DMS153 (cell line): ENCODE measurements at places on chromosomes 6 and 20.
A peak's percentile ranks its signal among the peaks of the same experiment; 100 is the strongest.

DNA sequence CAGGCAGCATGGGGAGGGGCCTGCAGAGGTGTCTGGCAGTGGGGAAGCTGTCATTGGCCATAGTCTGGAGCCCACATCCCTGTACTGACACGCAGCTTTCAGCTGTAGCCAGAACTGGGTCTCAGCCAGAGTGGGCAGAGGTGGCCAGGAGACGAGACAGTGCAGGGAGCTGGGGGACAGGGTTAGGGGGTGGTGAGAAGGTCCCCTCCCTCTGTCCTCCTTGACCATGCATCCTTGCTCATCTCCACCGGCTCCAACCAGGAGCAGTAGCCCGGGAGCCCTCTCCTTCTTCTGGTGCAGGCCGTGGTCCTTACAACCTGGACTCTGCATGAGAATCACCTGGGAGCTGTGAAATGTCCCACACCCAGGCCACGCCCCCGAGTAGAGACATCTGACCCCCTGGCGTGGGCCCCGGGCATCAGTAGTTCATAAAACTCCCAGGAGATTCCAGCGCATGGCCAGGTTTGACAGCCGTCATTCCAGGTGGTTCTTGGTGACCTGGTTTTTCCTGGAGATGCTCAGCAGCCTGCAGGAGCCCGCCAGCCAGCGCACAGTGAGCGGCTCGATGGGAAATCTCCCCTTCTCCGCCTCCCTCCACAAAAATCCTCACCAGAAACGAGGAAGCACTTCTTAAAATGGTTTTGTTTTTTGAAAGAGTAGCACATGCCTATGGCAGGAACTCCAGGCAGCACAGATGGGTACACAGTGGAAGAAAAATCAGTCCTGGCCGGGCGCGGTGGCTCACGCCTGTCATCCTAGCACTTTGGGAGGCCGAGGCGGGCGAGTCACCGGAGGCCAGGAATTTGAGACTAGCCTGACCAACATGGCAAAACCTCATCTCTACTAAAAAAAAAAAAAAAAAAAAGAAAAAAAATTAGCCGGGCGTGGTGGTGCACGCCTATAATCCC is 56.2 kb downstream of the ADNP start:
- DNase-seq, result no peak

- no peak for DNase-seq
Measured at GRCh38 chr20:54879393-54879792, 404.0 kb downstream of the DOK5 start.

- no peak for DNase-seq
Measured at GRCh38 chr6:166776571-166776970, 149.5 kb upstream of the RPS6KA2 start.

- peak; percentile 48 for DNase-seq
Measured at GRCh38 chr6:159279790-159280277, 110.6 kb downstream of the FNDC1 start.

DNA sequence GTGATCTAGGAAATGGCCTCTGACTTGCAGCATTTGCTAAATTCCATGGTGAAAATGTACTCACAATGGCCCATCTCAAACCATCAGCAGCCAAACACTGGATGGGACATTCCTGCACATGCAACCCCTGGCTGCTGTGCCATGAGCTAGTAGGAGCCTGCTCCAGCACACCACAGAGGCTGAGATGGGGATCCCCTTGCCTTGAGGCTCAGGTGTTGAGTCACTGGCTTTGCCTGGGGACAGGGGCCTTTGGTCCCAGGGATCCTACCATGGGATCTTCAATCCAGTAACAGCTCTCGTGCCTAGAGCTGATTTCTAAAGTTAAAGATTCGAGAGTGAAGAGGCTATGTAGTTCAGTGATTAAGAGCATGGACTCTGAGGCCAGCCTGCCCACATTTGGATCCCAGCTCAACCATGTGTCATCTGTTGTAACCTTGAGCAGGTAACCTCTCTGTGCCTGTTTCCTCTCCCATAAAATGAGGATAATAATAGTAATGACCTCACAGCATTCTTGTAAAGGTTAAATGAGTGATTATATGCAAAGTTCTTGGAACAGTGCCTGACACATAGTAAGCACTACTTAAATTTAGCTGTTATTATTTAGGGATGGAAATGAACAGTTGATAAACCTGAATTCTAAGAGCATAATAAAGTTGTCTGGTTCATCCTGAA is 16.4 kb downstream of the FOXQ1 start:
- no peak for DNase-seq

GRCh38 chr6:125354649-125355048 is 52.9 kb upstream of the HDDC2 start:
- DNase-seq, result no peak

- no peak for DNase-seq
Measured at GRCh38 chr6:29696147-29697125, 15.5 kb upstream of the ZFP57 start.

GRCh38 chr6:34246563-34247391 is 2.0 kb downstream of the SMIM29 start:
- DNase-seq, result no peak

DNA sequence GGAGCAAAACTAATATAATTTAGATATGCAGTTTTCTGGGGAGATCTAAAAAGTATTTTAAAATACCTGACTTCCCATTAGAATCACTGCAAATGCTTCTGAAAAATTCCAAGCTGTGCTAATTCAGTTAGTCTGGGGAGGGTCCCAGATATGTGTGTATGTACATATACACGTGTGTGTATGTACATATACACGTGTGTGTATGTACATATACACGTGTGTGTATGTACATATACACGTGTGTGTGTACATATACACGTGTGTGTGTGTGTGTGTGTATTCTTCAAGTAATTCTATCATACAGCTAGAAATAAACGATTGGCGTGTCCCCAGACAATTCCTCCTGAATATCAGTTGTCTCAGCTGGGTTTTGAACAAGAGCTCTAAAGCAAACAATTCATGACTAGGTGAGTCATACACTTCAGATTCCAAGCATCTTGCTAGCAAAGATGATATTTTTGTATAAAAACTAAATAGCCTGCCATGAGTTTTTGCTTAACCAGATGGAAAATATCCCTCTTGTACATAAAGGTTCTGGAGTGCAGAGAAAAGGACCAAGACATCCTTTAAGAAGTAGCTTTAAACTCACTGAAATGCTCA is 58.2 kb downstream of the SPACA1 start:
- no peak for DNase-seq

- no peak for DNase-seq
Measured at GRCh38 chr6:148470606-148471465, 128.2 kb downstream of the SASH1 start.

GRCh38 chr20:47524015-47524784 is 22.5 kb downstream of the NCOA3 start:
- DNase-seq, result no peak

GRCh38 chr20:32674362-32674789 is 635 bp upstream of the C20orf203 start:
- DNase-seq, result peak; percentile 45

GRCh38 chr6:82589509-82590206 is 226.0 kb downstream of the TPBG start:
- DNase-seq, result peak; percentile 68

DNA sequence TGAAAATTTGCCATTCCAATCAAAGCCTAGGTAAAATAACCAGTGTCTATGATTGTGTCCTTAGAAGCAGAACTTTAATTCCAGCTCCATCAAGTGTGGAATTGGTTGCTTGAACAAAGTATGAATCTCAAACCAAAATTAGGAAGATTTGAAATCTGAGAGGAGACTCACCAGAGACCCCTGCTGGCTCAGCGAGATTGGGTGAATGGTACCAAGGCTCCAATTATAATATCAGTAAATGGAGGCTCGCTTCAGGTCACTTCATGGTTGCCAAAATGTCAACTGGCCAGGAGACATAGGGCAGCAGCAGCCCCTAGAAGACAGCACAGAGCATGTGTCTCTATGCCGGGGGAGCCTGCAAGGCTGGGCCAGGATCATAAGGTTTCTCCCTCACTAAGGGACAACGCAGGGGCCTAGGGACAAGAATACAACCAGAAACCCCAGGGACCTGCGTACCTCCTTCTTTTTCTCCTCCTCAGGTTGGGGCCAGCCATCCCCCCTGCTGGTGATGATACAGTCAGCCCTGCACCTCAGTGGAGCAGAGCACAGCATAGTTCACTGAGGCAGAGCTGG is 14.0 kb downstream of the RBL1 start:
- no peak for DNase-seq

- peak; percentile 48 for DNase-seq
Measured at GRCh38 chr6:136607204-136607931, 57.1 kb upstream of the MAP7 start.

GRCh38 chr6:157546321-157546720 is 165.3 kb downstream of the ZDHHC14 start:
- no peak for DNase-seq

GRCh38 chr20:21272279-21272678 is 30.9 kb upstream of the XRN2 start:
- DNase-seq, result no peak

DNA sequence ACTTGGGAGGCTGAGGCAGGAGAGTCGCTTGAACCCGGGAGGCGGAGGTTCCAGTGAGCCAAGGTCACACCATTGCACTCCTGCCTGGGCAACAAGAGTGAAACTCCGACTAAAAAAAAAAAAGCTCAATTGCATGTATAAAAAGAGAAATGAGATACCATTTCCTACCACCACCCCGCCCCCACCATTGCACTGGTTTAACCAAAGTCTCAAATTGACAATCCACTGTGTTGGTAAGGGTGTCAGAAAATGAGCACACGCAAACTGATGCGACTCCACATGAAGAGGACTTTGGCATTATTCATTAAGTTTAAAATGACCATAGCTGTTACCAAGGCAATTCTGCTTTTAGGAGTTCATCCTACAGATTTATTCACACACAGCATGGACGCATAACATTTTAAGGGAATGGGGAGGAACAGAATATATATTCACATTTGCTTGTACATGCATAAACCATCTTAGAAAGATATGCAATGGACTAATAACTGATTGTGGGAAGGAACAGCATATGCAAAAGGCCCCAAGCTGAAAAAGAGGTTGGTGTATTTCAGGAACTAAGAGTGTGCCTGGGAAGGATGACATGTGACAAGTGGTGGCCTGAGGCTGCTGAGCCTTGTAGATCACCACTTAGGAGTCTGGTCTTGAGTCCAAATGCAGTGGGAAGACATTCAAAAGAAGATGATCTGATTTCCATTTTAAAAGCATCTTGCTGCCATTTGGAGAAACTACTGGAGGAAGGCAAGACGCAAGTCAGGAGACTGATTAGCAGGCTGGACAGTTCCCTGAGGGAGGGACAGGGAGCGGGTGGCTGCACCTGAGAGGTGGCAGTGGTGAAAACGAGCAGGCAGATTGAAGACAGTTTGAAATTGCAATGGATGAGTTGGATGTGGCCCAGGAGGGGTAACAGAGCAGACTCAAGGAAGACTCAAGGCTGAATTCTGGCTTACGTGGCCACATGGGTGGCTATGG is 37.2 kb upstream of the PTPN1 start:
- no peak for DNase-seq

- DNase-seq, result peak; percentile 25
Measured at GRCh38 chr6:10163203-10163962, 251.5 kb downstream of the TFAP2A start.

GRCh38 chr6:110965629-110966229 is 7.2 kb downstream of the GTF3C6 start:
- DNase-seq, result no peak

DNA sequence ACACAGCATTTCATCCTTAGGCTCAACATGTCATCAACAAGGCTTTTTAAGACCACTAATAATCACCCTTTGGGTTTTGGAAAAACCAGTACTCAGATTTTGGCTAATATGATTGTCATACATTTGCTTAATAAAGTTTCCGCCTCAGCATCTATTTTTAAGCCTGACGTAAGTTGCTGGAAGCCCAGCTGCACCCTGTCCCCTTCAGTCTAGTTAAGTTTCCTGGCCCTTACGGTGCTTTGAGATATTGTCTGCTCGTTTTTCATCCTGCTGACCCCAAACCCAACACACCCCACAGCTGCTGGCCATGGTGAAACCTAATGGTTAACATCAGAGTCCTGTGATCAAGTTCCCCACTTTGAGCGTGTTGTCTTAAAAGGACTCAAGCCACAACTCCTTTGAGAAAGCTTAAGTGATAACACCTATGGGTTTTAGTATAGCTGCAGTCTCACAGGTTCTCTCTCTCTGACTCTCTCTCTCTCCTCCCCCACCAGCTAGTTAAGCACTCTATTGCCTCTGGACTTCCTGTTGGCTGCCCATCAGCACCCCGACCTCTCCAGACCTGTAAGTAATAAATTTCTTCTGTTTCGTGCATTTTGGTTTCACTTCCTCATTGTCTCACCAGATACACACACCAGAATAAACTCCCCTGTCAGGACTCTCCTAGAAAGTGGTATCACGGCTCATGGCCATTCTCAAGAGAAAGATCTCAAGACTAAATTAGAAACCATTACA is 802.0 kb downstream of the C6orf118 start:
- DNase-seq, result no peak

DNA sequence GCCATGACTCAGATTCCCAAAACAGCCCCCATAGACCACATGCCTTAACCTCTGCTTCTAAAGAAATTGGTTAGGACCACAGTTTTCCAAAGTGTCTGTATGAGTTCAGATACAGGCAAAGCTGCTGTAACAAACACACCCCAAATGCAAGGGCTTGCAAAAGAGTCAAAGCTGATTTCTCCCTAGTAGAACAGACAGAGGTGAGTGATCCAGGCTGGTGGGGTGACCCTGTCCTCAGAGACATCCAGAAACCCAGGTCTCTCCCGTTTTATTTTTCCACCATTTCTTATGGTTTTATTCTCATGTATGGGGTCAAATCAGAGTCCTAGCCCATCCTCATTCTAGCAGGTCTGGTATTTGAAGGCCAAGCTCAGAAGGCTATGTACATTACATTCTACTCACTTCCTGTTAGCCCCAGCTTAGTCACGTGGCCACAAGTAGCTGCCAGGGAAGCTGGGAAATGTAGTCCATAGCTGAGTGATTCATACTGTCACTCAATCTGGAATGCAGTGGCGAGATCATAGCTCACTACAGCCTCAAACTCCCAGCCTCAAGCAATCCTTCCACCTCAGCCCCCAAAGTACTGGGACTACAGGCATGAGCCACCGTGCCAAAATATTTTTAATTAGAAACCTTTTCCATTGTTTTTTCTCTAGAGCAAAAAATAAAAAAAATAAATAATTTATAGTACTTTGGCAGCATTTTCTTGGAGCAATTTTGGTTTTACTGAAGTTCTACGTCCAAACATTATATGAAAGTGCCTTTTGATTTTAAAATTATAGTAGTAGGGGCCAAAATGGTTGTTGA is 175.2 kb downstream of the ZMYND8 start:
- peak; percentile 35 for DNase-seq

DNA sequence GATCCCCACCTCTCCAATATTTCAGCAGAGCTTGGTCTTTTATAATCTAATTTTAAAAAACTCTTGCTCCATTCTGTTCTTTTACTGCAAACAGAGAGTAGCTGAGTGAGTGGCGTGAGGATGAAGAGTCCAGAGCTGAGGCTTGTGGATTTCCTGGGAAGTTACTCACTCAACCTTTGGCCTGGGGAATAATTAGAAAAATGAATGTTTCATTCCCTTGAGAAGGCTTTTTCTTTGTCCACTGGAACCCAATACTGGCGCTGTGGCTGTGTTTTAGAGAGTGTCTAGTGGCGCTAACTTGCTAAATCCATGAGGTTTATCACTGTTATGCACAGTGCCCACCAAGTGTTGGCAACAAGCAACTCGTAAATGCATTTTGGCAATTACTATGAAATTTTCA is 251.5 kb downstream of the HIVEP2 start:
- no peak for DNase-seq
